ENCODE measurements at places on chromosomes 1 and 21.

DNA sequence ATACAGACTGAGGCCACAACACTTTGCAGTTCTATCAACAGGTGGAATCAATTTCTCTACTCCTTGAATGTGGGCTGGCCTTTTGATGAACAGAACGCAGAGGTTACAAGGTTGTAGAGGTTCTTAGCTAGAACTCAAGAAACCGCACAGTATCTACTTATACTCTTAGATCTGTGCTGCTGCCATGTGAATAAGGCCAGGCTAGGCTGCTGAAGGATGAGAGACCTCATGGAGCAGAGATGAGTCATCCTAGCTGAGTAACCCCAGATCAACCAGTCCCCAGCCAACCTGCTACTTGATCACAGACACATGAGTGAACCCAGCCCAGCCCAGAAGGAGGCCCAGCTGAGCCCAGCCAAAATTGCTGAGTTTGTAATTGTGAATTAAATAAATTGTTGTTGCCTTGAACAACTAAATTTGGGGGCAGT lies 35.3 kb upstream of the BCAR3 start:
- DNase-seq: no peak

GRCh38 chr1:99279525-99279924 lies 15.2 kb downstream of the PLPPR4 start:
- peak; percentile 65 for DNase-seq

GRCh38 chr1:21022279-21023040 lies 154.2 kb downstream of the EIF4G3 start:
- DNase-seq: peak; percentile 67

GRCh38 chr1:184903111-184903692 lies 71.1 kb downstream of the NIBAN1 start:
- DNase-seq: no peak
